ENCODE measurements at places on chromosomes 5 and 9.

DNA sequence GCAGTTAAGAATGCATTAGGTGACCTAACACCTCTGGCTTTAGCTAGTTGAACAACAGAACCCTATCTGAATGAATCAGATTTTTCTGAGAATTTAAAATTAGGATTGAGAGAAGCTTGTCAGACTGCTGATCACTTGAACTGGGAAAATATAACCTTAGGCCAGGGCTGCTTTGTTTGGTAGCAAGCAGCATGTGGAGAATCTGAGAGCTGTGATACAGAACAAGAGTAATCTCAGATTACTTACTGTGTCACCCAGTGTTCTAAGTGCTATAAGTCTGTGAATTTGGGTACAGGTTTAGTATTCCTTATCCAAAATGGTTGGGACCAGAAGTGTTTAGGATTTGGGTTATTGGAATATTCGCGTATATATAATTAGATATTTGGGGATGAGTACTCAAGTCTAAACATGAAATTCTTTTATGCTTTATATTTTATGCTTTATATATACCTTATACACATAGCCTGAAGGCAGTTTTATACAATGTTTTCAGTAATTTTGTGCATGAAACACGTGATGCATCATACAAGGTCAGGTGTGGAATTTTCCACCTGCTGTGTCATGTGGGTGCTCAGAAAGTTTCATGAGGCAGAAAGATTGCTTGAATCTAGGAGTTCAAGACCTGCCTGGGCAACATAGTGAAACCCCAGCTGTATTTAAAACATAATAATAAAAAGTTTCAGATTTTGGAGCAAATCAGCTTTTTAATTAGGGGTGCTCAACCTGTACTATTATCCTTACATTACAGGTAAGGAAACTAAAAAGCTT, 8.3 kb upstream of the CHD1 start:
- no peak for DNase-seq

GRCh38 chr9:122091682-122092592, 1.2 kb downstream of the TTLL11 start:
- no peak for DNase-seq

DNA sequence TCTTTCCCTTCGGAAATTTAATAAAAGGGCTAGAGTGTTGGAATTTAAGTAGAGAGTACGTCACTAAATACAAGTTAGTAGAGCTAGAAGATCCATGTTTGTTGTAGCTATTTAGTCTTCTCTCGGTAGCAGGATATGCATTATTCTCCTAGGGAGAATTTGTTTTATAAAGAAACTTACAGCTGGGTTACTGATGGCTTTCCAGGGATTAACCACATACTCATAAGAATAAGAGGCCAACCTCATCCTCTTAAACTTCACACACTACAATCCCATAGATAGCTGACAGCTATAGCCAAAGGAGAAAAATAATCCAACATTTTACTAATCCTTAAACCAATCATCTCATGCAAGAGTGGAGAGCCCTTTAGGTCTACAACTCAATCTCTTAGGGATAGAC, 43.0 kb downstream of the TLE1 start:
- no peak for DNase-seq

GRCh38 chr5:52805615-52806014, 17.9 kb downstream of the ITGA1 start:
- no peak for DNase-seq

DNA sequence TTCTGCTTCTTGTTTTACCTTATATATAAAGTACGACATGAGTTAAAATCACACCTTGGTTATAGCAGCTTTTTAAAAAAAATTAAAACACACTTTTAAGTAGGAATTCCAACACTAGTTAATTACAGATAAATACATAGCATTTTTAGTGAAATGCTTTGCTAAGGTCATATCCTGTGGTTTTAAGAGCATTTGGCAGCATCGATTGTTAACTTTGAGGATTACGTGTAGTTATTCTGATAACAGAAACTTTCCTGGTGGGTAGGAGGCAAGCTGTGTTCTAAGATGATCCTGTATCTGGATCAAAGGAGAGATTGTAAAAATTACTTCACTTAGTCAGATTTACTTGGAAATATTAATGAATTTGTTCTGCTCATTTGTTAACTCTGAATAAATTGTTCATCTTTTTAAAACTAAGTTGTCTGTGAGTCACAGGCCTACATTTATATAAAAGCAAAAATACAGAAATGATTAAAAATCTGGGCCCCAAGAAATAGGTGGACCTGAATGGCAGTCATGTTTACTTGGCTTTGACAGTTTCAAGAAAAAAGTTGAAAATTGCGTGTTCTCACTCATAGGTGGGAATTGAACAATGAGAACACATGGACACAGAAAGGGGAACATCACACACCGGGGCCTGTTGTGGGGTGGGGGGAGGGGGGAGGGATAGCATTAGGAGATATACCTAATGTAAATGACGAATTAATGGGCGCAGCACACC, 58.3 kb downstream of the TRIO start:
- no peak for DNase-seq

DNA sequence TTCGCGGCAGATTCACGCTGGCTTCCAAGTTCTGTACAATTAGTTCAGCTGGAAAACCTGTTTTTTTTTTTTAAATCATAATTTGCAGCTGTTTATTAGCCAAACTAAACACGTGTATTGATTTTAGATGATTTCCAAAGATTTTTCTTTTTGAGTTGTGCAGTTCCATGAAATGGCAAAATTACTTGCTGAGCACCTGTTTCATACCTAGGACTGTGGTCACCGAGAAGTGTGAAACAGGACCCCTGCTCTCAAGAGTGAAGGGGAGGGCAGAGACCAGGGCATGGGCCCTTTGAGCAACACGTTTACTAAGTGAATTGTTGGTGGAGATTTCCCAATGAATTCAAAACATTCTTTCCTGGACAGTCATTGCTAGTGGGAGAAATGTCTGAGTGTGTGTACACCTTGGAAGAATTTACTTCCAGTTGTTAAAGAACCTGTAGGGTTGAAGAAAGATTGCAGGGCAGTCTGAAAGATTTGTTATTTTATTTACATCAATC, 688 bp downstream of the SNX24 start:
- DNase-seq = no peak

GRCh38 chr5:38257308-38258041, 884 bp upstream of the EGFLAM start:
- DNase-seq = no peak

- no peak for DNase-seq
Observed at GRCh38 chr5:25744908-25745307, 1100.1 kb upstream of the CDH10 start.

GRCh38 chr9:92658611-92659010, 11.3 kb downstream of the IPPK start:
- DNase-seq = peak; percentile 60

DNA sequence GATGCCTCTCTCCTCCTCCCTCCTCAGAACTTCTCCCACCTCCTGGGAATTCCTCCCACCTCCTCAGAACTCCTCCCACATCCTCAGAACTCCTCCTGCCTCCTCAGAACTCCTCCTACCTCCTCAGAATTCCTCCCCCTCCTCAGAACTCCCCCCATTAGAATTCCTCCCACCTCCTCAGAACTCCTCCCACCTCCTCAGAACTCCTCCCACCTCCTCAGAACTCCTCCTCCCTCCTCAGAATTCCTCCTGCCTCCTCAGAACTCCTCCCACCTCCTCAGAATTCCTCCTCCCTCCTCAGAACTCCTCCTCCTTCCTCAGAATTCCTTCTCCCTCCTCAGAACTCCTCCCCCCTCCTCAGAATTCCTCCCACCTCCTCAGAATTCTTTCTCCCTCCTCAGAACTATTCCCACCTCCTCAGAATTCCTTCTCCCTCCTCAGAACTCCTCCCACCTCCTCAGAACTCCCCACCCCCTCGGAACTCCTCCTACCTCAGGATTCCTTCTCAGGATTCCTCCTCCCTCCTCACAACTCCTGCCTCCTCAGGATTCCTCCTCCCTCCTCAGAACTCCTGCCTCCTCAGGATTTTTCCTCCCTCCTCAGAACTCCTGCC, 23.9 kb downstream of the SLC46A2 start:
- DNase-seq = no peak

GRCh38 chr9:706073-706472, 135.4 kb upstream of the DMRT1 start:
- DNase-seq = no peak

DNA sequence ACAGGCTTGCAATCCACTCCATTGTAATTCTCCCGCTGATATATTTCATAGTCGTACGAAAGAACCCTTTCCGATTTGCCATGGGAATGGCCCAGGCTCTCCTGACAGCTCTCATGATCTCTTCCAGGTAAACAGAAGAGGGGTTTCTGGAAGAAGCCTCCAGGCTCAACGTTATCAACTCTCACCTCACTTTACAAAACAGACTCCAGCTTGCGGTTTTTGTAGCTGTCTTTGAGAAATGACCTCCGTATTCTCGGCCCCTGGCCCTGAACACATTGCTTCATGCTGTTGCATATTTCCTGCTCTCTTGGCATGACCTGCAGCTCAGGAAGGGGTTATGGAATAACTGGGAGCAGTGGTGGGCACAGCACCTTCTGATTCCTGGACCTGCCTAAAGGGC, 85.7 kb downstream of the SLC1A1 start:
- no peak for DNase-seq

GRCh38 chr5:88092958-88093605, 175.6 kb downstream of the TMEM161B start:
- no peak for DNase-seq

- no peak for DNase-seq
Observed at GRCh38 chr5:87437724-87438123, 25.0 kb upstream of the CCNH start.

Measured in activated effector memory CD4-positive, alpha-beta T cell treated with anti-CD3 and anti-CD28 coated beads, Interleukin-2, amount 50 U/mL, for 16 hours (primary cell).